ENCODE measurements at places on chromosomes 2 and 18.

DNA sequence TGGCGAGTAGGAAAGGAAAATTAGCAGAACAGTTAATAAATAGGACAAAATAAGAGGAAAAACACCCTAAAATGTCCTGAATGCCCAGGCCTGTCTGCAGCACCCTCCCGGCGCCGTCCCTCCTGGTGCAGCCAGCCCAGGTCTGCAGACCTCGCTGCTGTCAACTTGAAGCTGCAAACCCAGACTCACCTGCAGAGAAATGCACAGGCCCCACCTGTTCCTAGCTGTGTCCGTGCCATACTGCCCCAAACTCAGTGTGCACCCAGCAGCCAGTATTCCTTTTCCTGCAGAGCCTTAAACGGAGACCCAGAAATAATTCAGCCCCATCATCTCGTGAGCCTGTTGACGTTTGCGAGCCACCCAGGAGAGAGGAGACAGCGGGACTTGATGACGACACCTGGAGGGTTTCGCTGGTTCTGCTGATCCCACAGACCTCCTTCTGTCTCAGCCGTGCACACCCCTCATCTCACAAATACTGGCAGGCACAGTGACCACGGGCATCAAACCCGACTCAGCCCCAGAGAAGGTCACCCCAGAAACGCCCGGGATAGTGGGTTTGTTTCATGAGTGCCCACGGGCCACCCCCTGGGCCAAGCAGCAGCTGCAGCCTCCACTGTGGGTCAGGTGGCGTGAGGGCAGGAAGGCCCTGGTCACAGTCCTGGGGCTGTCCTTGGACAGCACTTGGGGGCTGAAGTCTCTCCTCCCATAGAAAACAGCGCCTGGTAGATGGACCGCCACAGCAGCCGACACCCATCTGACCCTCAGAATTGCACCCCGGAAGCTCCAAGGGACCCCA lies 239.5 kb upstream of the SALL3 start:
- DNase-seq: no peak

DNA sequence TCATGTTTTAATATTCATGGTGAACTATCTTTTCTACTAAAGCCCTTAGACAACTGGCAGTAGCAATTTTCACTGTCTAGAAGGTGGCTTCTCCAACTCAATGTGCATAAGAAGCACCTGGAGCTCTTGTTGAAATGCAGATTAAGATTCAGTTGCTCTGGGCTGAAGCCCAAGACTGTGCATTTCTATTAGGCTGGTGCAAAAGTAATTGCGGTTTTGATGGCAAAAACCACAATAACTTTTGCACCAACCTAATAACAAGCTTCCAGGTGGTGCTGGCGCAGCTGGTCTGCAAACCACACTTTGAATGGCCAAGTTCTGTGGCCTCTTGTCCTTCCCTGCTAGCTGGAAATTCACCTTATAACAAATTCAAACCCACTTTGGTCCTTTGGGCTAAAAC lies 26.7 kb upstream of the VPS54 start:
- no peak for DNase-seq

DNA sequence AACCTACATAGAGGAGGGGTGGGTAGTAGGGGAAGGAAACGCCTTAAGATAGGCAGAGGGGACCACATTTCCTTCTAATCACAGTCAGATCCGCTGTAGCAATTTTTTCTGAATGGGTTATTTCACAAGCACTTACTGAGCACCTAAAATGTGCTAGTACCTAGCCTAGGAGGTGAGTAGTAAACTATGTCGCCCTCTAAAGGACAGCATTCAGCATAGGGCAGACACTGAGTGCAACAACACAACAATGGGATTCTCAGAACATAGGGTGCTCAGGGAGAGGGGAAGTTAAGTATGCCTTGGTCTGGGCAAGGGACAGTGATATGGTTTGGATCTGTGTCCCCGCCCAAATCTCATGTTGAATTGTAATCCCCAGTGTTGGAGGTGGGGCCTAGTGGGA lies 166.1 kb upstream of the RAB6C start:
- no peak for DNase-seq

GRCh38 chr18:55811925-55812324 lies 223.9 kb upstream of the TCF4 start:
- DNase-seq: no peak

DNA sequence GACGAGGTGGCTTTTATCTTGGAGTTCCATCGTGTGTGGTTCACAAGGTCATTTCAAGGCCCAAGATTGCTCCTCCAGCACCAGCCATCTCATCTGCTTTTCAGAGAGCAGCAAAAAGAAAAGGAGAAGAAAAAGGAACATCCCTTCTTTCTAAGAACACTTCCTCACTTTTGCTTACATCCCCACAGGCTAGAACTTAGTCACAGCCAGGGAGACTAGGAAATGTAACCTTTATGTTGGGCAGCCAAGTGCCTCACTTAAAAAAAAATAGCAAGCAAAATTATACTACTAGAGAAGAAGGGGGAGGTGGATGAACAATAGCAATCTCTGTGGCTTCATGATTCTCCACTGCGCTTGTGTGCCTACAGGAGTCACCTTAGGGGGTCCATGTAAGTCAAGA lies 141.8 kb downstream of the SMAD2 start:
- DNase-seq: no peak

DNA sequence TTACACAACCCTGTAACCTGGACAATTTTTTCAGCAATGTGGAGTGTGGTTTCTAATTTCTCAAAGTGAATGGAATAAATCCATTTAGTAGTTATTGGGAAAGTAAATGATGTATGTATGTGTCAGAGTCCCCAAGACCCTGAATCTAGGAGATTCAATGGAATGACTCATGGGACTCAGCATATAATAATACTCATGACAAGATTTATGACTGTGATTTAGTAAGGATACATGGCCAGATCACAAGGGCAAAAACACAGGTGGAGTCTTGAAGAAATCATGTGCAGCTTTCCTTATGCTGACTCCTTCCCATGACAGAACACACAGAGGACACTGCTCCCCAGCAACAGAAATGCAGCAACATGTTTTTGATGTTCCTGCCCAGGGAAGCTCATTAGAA lies 1877.7 kb upstream of the LRRTM1 start:
- no peak for DNase-seq

- peak; percentile 18 for DNase-seq
Measured at GRCh38 chr2:200077210-200077650, 121.8 kb downstream of the MAIP1 start.

- no peak for DNase-seq
Measured at GRCh38 chr2:50763776-50764175, 268.2 kb downstream of the NRXN1 start.

DNA sequence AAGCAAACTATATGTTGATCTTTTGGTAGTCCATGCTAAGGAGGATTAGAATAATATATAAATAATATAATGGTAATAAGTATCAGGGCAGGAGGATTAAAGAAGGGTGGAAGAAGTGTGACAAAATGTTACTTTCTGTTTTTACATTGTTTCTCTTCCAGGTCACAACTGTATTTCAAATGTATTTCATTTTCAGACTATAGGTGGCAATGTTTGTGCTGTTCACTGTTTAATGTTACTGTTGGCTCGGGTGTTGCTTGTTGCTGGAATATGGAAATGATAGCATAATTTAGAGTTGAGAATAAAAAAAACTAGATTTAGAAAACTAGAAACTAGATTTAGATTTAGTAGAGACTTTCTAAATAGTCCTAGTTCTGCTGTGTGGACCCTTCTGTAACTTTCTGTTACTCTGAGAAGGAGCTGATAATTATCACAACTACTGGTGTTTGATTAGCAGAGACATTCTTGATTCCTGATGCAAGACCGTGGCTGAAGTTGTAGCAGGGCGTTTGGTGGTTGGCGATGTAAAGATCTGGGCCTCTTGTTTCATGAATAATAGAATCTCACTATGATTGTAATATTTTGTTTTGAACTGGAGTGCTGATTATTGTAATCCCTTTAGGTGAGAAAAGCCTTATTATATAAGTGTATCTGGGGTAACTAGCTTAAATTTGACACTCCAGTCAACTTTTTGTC lies 7.9 kb downstream of the NEDD4L start:
- DNase-seq: no peak

DNA sequence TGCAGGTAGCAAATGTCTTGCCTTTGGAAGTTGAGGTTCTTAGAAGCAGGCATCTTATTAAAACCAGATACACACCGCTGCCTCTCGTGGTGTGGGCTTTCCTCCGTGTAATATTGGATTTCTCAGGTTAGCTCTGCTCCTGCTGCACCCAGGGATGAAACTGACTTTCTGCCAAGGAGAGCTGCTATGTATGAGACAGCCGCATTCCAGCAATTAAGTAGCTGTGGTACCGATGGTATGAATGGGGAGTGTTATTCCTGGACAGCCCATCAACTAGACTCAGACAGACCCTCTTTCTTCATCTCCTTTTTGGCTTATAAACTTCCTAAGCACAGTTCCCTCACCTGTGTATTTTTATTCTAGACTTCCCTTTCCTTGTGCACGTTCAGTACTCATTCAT lies 6.8 kb upstream of the EHD3 start:
- DNase-seq: no peak

- no peak for DNase-seq
Measured at GRCh38 chr18:58419587-58420199, 209.2 kb downstream of the ALPK2 start.

GRCh38 chr2:236915186-236915585 lies 170.5 kb upstream of the COPS8 start:
- no peak for DNase-seq

- no peak for DNase-seq
Measured at GRCh38 chr2:202237787-202238233, 587 bp downstream of the SUMO1 start.

DNA sequence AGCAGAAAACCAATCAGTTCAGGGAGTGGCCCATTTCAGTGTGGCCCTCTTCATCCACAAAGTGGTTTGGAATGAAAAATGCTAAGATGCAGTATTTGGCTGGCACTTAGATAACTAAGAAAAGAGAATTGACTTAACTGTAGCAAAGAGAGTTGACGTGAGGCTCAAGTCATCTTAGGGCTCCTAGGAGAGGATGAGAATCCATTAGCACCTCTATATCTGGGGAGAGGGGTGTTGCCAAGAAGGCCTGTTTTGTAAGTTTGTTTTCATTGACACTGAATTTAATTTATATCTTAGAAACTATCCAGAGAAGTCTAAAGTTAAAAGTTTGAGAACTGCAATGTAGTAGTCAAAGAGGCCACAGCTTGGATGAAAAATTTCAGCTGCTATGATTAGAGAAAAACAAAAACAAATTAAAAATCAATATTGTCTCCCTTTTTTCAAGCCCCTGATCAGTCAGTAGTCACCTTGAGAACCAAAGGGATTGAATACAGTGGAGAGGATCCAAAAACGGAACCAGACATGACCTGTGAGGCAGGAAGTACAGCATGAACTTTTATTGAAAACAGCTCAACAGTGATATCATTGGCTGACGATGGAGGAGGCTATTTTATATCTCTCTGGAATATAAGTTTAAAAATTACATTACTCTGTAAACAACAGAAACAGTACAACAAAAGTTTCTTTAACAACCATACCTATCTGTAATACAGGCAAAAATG lies 52.7 kb downstream of the PHLPP1 start:
- DNase-seq: no peak

DNA sequence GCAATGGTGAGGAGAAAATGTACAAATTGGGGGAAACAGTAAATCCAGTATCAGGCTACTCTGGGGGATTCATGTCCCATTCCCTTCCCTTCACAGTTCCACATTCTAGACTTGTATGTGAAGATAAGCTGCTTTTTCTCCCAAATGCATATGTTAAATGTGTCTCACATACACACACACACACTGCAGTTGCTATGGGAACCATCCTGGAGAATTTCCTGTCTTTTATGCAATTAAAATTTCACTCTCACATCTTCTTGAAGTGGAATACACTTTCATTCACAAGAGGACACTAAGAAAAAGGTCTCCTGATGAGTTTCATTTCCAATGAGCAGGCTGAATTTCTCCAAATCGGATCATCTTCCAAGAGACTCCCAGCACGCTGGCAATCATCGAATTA lies 366.0 kb downstream of the LRATD1 start:
- no peak for DNase-seq

- no peak for DNase-seq
Measured at GRCh38 chr2:240936106-240936505, 30.0 kb downstream of the CROCC2 start.

DNA sequence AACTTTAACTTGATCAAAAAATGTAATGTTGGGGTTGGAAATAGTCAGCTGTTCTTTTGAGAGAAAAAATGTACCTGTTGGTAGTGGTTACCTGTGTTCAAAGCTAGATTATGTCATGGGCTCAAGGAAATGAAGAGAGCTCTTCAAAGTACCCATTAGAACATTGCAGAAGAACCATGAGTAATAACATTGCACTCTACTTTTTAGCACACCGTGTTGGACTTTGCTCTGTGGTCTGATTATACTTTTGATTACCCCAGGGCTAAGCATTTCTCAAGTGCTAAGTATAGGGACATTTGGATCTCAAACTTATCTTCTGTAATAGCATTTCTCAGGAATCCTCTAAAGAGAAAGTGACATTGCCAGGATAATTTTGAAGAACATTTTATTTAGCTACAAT lies 1122.8 kb upstream of the CELF4 start:
- DNase-seq: no peak

GRCh38 chr2:113886479-113887008 lies 3.3 kb upstream of the ACTR3 start:
- DNase-seq: no peak

DNA sequence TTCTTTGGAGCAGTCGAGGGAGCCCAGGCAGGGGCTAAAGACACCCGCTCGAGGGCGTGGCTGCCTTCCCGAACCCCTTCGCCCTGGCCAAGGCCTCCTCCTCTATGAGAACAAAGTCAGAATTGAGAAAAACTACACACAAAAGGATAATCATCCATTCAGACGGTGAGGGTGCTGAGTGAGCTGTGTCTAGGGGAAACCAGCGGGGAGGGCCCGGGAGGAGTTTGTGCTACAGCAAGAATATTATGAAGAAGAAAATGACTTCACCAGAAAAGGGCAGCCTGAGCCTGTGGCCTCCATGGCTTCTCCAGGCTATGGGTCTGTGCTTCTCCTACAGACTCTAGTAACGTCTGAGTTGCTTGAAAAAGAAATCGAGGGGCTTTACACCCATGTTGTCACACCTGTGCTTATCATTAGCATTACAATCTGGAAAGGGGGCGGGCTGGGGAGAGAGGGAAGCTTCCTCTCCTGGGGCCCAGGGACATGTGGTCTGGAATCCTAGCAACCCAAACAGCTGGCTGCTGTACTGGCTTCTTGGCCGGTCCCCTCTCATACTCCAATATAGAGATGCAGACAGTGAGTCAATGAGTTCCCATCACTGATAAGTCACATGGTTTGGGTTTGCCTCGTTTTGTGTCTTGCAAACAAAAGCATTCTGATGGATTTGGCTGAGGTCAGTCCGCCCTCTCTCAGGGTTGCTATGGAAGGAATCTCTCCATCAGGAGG lies 52.0 kb upstream of the ARL4C start:
- no peak for DNase-seq

DNA sequence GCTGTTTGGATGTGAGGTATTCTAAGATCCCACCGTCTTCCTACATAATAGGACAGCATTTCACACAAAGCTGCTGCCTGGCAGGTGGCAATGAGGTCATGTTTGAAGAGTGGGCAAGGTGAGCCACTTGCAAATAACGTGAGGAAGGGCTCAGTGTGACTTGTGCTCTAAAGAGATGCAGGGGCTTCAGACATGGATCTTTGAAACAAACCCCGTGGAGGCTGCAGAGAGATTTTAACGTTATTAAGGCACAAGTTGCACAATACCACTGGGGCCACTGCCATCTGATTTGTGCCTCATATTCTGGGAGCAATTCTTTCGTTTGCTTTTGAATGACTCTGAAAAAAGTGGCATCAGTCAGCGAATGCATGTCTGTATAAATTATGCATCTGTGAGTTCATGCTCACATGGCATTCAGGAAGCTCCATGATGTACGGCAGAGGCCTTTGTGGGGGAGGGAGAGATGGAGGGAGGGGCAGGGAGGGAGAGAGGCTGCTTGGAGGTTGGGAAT lies 362.0 kb downstream of the SOX11 start:
- DNase-seq: peak; percentile 80

GRCh38 chr18:45621061-45621511 lies 5.8 kb downstream of the SLC14A2 start:
- DNase-seq: peak; percentile 23

Data from SHP77 (cell line).